Occipital lobe (tissue), 3 donors: ENCODE measurements at places on chromosomes 11 and 22. TPM values are rescaled to one million over a fixed set of nuclear protein-coding genes. Genes with fewer than 3 reads are reported as not detected.

GRCh38 chr11:61152816-61153592 is 8.2 kb downstream of the VPS37C start:
- DNase-seq: no peak

- no peak for DNase-seq
Measured at GRCh38 chr11:115581871-115582639, 77.8 kb upstream of the CADM1 start.

GRCh38 chr22:42884616-42885375 is 27.7 kb upstream of the ARFGAP3 start:
- no peak for DNase-seq

DNA sequence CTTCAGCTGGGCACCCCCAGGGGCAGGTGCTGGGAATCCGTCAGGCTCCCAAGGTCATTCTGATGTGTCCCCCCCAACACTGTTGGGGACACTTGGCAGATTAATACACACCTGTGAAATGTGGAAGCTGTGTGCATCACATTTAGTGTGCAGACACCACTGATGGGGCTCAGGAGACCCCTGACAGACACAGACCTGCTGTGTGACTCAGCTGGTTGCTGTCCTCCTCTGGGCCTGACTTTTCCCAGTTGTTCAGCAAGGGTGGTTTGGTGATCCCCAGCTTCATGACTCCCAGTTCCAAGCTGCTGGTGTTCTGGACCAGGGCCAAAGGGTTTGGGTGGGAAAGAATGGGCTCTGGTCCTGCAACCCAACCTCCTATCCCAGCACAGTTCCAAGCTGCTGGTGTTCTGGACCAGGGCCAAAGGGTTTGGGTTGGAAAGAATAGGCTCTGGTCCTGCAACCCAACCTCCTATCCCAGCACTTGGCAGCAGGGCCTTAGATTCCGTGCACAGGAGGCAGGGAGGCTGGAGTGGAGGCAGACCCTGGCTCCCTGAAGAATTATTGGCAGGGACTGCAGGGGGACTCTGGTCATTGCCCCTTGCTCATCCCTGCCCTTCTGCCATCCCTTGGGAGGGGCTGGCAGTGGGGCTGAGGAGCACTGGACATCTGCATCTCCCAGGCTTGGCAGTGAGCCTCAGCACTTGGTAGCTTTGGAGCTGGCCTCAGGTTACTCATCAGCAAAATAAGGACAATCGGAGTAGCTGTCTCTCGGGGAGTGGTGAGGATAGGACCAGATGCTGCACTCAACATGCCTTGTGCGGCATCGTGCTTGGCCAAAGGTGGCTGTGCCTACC is 8.4 kb upstream of the OMP start:
- no peak for DNase-seq

DNA sequence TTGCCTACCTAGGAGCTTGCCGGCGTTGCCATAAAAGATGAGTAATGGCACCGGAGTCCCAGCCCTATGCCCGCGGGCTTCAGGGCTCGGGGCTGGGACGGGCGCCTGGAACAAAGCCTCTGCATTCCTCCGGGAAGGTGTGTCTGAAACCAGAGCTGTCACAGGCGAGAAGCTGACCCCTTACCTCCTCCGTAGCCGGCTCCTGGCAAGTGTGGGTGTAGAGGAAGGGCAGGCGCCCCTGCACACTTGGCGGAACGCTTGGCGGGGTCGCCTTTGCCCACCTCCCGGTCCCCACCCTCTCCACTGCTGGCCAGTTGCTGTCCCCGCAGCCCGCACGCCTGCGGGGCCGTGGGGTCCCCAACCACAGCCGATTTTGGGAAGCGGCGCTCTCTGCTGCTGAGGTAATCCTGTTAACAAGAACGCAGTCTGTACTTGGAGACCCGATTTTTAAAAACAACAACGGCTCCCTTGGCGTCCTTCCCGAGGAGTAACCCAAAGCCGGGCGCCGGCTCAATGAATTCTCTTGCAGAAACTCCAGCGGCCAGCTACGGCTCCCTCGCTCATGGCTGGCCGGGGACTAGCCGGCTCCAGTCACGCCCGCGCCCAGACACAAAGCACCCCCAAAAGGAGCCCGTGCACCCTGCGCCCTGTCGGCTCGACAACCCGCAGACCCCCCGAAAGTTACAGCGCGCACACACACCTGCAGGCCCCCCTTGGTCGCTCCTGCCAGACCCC is 89.2 kb downstream of the PLEKHA7 start:
- DNase-seq: no peak

GRCh38 chr11:34458525-34458924 is 19.8 kb downstream of the CAT start:
- no peak for DNase-seq

DNA sequence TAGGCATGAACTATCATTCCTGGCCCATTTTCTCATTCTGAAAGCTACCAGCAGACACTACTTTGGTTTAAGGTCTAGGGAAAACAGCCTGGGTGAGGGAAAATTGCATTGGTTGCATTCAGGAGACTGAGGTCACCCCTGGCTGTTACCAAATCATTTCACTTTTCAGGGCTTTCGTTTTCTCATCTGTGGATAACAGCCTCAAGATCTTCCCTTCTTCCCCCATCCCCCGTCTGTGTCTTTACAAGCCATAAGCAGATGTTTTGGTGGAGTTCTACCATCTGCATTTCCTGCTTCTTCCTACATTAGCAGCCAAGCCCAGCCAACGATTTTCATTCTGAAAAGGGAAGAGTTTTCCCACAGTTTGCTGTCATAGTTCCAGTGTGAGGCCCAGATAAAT is 130.4 kb downstream of the HIPK3 start:
- DNase-seq: no peak

DNA sequence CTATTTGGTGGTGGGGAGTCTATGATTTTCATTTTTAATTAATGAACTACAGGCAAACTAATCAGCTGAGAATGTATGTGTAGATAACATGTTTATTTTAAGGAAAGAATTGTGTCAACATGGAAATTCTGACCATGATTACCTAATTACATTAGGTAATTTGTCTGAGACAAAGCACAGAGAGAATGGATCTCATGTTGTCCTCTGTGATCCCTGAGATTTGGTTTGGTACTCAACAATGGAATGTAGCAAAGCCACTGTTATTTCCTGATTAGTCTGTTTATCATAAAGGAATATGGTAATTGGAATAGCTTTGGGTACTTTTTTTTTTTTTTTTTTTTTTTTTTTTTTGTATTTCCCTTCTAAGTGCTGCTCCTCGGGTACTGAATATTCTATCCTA is 718.8 kb upstream of the ARHGAP42 start:
- no peak for DNase-seq

DNA sequence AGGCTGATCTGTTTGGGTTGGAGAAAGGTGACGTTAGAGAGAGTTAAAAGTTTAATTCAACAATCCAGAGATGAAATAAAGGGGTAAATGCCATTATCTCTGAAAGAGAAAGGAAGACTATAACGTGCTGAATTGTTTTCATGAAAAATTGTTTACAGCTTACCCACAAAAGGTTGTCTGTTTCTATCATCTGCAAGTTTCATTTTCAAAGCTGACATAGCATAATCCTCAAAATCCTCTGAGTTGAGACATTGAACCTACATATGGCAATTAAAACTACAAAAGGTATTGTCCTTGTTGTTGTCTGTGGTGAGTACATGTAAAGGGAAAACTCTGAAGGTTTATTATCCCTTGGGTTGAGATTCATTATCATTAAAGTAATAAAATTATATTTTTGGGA is 569.9 kb downstream of the LUZP2 start:
- DNase-seq: no peak

DNA sequence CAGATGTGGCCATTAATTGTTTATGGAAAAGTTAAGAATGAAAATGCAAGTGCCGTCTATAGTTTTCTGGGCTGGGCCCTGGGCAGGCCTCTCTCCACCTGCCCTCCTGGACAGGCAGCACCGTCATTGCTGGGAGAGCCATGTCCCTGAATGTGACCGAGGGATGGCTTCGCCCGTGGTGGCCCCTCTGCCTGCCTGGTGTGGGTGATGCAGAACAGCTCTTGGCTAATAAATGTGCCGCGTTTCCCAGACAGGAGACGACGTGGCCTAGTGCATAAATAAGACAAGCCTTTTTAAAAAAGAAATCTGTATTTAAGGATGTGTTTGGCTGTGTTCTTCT is 407.3 kb downstream of the TBC1D22A start:
- no peak for DNase-seq

GRCh38 chr22:43343262-43343669 is at the start of gene SCUBE1:
Gene SCUBE1, minus strand, starts transcription at chr22:43343372. Its CDS starts 111 bp downstream, at chr22:43343261.
- DNase-seq: no peak

DNA sequence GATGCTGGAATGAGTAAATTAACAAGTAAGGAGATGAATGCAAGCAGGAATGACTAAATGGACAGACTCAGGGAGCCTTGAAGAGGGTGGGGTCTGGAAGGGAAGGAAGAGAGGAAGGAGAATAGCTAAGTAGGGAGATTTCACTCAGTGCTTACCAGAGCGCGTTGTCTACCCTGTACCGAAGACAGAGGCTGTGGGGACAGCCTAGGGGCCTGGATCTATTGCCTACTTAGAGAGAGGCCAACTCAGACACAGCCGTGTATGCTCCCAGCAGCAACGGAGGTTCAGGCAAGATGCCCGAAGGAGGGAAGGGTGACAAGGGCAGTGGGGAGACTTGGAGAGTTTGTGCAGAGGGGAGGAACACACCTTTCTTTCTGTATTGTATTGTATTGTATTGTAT is at the start of gene FOLR2:
Gene FOLR2 (plus strand): TSS at position 157 of the 400 bp plus-strand sequence. CDS start 1,791 bp downstream, outside the sequence.
- DNase-seq: no peak

GRCh38 chr11:118193910-118194566 is 17.6 kb upstream of the SCN2B start:
- DNase-seq: no peak

DNA sequence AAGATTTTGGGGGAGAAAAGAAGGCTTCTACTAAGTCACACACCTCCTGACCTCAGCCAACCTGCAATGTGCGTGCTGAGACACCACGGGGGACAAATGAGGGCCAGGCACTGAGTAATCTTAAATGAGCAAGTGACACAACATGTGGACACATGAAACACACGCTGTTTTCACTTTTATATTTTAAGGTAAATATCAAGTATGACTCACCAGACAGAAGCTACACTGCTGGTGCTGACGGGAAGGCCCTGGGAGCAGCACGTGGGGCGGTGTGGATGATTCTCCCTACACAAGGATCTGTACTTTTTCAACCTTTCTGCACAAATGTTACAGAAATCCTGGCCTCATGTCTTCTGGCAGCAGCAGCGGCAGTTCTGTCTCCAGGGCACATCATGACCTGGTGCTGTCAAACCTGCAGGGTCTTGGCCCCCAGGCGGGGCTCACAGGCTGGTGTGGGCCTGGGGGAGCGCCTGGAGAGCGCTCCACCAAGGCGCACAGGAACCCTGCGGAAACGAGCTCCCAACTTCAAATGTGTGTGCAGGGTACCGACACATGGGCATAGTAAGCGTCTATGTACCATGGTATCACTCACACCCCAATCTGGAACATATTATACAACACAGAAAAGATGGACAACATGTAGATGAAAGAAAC is 61.7 kb downstream of the DGCR2 start:
- no peak for DNase-seq

DNA sequence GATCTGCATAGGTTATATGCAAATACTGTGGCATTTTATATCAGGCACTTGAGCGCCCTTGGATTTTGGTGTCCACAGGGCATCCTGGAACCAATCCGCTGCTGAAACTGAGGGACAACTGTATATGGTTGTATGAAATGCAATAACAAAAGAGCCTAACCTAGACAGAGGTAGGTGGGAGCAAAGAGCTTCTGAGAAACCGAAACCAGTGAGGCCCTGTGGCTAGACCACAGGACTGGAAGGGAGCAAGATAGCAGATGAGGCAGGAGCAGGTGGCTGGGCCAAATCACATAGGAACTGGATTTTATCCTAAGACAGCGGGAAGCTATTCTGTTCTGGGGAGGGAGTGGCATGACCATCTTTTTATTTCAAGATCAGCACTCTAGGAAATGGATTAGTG is 30.1 kb downstream of the RCN1 start:
- DNase-seq: no peak

GRCh38 chr11:22657101-22657694 is 9.2 kb upstream of the GAS2 start:
- DNase-seq: no peak

DNA sequence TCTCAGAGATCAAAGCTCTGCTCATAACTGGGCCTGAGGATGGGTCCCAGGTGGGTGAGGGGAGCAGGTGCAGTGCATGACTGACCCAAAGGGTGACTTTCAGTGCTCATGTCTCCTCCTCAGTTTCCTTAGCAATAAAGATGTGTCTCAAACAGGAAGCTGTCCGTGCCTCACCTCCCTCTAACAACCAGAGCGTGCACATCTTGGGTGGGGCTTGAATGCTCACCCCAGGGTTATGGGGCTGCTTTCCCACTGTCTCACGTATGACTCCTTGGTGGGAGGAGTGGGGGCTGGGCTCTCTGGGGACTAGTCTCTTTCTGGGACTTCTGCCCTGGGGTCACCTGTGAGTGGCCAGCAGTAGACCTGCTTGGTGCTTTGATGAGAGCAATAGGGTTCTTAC is 53.9 kb upstream of the PHOX2A start:
- DNase-seq: no peak

- no peak for DNase-seq
Measured at GRCh38 chr11:79691445-79691844, 250.6 kb upstream of the TENM4 start.

- no peak for DNase-seq
Measured at GRCh38 chr11:67648140-67648795, 2.3 kb downstream of the ACY3 start.

- no peak for DNase-seq
Measured at GRCh38 chr22:31440681-31441080, 41.3 kb downstream of the DRG1 start.

DNA sequence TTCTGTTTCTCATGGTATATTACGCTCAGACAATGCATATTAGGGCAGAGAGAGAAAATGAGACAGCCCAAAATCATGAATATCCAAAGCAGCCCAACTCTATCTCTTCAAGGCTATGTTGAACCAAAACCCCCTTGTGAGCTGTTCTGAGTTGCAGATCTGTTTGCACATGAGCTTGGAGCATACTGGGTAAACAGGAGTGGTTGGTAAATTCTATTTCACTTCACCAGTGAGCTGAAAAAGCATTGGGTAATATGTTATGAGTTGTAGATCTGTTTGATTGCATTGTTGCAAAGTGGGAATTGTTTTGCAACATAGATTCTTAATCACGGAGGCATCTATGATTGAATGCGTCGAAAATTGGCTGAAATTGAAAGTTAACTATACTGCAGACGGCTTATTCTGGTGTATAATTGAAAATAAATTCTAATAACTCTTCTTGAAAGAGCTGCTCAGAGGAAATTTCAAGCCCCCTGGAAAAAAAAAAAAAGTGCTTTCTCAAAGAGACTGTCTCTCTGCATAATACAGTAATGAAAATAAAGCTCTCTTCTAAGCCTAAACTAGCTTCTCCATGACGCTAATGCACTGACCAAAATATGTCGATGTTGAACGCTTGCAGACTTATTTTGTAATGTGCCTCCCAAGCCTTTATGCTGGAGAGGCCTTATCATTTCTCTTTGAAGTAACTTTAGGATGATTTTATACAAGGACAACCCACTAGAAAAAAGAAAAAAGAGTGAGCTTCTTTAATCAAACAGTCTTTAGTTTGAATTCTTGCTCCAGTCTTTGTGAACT is 263.7 kb downstream of the NTM start:
- no peak for DNase-seq

GRCh38 chr11:15886866-15887265 is 469.5 kb downstream of the SOX6 start:
- DNase-seq: no peak

Gene KRTAP5-1
- total RNA-seq: not detected

Gene TMEM191C
- 4.4 TPM for total RNA-seq

Gene RAB39A
- total RNA-seq: 47.7 TPM

Gene CCDC81
- 3.0 TPM for total RNA-seq

Gene MS4A3
- 0.16 TPM for total RNA-seq

Gene ANO9
- total RNA-seq: not detected

Gene IGLL1
- not detected for total RNA-seq

Gene CNGA4
- total RNA-seq: 0.31 TPM

Gene TMPRSS6
- not detected for total RNA-seq
